Thymus (tissue), 14 donors: ENCODE measurements at places on chromosomes 13 and 19. TPM values are rescaled to one million over a fixed set of nuclear protein-coding genes. Genes with fewer than 3 reads are reported as not detected.

DNA sequence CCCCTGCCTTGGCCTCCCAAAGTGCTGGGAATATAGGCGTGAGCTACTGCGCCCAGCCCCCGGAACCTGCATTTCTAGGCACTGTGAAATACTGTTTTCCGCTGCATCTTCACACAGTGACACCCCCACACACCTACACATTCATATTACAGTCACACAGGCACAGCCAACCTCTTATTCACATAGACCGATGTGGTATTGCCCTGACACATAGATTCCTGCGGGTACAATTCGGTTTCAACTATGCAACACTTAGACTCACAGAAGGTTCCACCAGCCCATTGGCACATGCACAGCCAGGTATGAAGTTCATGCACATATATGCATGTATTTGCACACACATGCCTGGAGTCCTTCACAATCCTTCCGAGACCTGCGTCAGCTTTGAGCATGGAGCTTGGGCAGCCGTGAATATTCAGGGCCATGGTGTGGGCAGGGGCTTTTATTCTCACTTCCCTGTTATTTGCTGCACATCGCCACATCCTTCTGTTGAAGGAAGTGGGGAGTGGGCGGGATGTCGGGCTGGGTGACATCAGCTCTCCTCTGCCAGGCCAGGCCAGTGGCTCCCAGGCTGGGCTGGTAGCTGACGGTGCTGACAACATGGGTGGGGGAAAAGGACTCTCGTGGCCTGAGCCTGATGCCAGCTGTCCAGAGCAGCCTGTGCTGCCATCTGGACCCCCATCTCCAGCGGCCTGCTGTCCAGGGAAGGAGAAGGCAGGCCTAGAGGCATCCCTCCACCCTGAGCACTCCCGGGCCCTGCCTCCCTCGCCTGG, 5.4 kb upstream of the CDC37 start:
- peaks cover 75% of the 10 kb centered on the region for H3K4me1 ChIP-seq
- DNase-seq = peak; percentile 50
- H3K36me3 ChIP-seq = no peaks in the 10 kb centered on the region
- H3K4me3 ChIP-seq = no peak overlapping the region

DNA sequence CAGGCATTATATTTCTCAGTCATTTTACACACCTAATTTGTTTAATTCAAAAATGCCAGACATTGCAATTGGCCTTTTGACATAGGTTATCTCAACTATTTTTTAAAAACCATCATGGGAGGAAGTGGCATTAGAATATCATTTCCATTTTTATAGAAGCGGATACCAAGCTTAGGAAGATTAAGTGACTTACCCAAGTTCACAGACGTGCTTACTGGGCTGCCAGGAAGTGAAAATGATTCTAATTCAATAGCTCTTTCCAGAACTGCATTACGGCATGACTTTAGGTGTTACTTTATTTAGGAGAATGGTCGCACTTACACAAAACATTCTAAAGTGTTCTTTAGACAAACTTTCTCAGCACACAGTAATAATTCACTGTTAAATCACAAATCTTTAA, 231.9 kb downstream of the KLF12 start:
- no peak overlapping the region for H3K27ac ChIP-seq
- no peak for DNase-seq
- H3K27me3 ChIP-seq = no peaks in the 10 kb centered on the region
- H3K4me1 ChIP-seq = no peaks in the 10 kb centered on the region
- no peaks in the 10 kb centered on the region for H3K36me3 ChIP-seq
- no peak overlapping the region for H3K4me3 ChIP-seq

GRCh38 chr19:17830567-17831418, 9.5 kb upstream of the INSL3 start:
- peaks cover 49% of the 10 kb centered on the region for H3K36me3 ChIP-seq
- no peak overlapping the region for H3K4me3 ChIP-seq
- H3K4me1 ChIP-seq = no peaks in the 10 kb centered on the region
- no peak for DNase-seq
- no peaks in the 10 kb centered on the region for H3K27me3 ChIP-seq

Gene SRRM5
- 0.05 TPM for total RNA-seq

Gene NMRK2
- total RNA-seq = 0.14 TPM

DNA sequence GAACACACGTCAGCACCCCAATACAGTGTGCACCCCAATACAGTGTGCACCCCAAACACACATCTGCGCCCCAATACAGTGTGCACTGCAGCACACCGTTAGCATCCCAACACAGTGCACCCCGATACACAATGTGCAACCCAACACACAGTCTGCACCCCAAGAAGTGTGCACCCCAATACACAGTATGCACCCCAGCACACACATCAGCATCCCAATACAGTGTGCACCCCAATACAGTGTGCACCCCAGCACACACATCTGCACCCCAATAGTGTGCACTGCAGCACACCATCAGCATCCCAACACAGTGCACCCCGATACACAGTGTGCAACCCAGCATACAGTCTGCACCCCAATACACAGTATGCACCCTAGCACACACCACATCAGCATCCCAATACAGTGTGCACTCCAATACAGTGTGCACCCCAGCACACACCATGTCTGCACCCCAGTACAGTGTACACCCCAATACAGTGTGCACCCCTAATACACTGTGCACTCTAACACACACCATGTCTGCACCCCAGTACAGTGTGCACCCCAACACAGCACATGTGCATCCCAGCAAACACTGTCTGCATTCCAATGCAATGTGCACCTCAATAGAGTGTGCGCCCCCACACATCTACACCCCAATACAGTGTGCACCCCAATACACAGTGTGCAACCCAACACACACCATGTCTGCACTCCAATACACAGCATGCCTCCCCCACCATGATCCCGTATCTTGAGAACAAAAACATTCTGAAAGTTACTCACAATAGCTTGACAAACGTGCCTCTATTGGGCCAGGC, 855 bp upstream of the CARS2 start:
- peak overlapping the region; percentile 92 for H3K4me3 ChIP-seq
- no peak for DNase-seq
- no peaks in the 10 kb centered on the region for H3K27me3 ChIP-seq

- H3K36me3 ChIP-seq = peaks cover 50% of the 10 kb centered on the region
- H3K4me3 ChIP-seq = no peak overlapping the region
- H3K4me1 ChIP-seq = peaks cover 9% of the 10 kb centered on the region
- DNase-seq = no peak
Observed at GRCh38 chr19:35895911-35896642, 4.3 kb downstream of the NFKBID start.

Gene ENOX1
- total RNA-seq = 4.0 TPM

Gene ZNF610
- 3.4 TPM for total RNA-seq

DNA sequence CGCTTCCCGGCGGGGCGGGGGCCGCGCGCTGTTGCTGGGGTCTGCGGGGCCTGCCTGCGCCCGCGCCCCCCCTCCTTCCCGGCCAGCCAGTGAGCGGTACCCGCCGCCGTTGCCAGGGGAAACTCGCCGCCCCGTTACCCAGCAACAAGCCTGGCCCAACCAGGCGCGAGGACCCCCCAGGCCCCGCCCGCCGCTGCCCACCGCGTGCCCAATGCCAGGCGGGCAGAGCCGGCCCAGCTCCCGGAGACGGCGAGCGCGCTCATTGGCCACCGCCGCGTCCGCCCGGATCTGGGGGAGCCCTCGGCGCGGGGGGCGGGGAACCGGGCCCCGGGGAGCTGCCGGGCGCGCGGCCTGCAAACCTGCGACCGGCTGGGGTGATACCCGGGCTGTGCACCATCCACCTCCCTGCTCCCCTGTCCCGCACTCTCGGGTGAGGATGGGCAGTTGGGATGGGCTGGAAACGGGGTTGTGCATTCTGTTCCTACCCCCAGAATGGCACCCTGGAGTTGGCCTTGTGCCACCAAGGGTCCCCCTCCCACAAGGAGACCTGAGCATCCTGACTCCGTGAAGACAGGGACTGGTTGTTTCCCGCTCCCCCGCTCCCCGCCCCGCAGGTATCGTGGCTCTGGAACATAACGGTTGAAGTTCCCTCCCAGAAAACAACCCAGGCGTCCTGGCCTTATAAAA, 8.8 kb upstream of the BBC3 start:
- H3K4me3 ChIP-seq = peak overlapping the region; percentile 40
- DNase-seq = no peak
- peaks cover 88% of the 10 kb centered on the region for H3K27me3 ChIP-seq
- no peaks in the 10 kb centered on the region for H3K36me3 ChIP-seq
- no peak overlapping the region for H3K27ac ChIP-seq

Gene AMER2
- under 0.01 TPM for total RNA-seq

Gene KCNJ14
- total RNA-seq = 0.19 TPM

Gene MBD3L2
- total RNA-seq = 0.09 TPM

Gene PTGIR
- 3.4 TPM for total RNA-seq

DNA sequence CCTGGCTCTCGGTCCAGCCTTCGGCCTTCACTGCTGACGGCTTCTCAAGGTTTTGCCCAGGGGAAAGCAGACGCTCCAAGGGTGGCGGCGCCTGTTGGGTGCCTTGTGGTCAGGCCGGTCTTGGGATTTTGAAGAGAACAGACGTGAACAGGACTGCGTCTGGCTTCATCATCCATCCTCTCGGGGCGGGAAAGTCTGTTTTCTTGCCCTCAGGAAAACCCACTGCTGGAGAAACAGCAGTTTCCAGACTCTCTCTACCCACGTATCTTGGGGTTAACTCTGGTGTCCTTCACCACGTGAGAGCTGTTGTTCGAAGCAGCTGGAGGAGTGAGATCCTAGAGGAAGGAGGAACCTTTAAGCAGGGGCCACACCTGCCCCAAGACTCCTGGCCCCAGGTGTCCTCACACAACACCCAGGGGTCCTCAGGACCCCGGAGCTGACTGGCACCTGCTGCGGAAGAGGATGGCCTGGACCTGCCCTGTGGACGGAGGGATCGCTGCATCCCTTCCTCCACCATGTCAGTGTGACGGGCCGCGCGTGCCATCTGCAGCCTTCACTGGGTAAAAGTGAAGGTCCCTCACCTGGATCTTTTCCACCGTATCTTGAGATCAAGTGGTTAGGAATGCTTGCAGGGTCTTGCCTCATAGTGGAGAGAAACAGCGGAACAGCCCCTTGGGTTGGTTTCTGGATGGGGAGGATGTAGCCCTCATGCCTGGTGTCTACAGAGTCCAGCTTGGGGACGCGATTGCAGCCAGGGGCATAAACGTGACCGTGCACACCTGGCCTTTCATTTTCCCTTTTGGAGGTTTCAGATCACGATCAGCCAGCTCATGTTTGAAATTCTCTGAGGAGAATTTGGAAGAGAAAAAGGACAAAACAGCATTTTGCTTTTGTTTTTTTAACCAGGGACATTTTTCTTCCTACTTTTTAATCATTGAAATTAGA, 69.5 kb upstream of the MCF2L start:
- peaks cover 15% of the 10 kb centered on the region for H3K27me3 ChIP-seq
- peaks cover 14% of the 10 kb centered on the region for H3K4me1 ChIP-seq
- no peak for DNase-seq
- no peak overlapping the region for H3K4me3 ChIP-seq
- peak overlapping the region; percentile 17 for H3K27ac ChIP-seq

Gene GTPBP3
- 8.9 TPM for total RNA-seq

DNA sequence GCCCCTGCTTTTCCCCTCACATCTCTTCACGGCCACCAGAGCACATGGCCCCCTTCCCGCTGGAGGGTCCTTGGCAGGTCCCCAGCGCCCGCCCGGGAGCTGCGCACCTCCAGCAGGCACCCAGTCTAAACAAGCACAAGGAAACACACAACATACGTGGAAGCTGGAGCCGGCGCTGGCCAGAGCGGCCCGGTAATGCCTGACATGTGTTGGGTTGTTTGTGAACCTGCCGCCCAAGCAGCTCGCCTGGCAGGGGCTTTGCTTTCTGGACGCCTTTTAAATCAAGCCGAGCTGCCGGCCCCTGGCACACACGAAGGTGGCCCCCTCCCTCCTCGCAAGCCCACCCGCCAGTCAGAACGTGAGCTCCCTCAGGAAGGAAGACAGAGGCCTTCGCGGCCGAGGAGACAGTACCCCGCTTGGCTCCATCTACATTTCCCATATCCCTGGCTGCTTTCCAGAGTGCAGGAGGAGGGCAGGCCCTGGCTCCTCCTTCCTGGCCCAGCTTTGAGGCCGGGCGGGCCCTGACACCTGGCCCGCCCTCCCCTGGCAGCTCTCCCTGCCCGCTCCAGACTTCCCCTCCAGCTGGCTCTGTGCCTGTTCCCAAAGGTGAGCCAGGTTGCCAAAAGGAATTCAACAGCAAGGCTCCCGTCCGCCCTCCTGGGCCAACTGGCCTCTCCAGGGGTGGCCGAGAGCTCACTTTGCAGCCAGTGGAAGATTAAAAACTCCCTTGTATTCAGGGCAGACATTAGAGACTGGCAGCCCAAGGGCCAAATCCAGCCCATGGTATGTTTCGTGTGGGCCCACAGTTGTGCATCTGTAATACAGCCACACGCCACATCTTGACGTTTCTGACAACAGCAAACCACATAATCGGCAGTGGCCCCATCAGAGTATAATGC, 28.7 kb downstream of the COMP start:
- H3K27ac ChIP-seq = no peak overlapping the region
- no peaks in the 10 kb centered on the region for H3K36me3 ChIP-seq
- peaks cover 22% of the 10 kb centered on the region for H3K4me1 ChIP-seq
- peak; percentile 21 for DNase-seq

Gene TEX29
- total RNA-seq = 0.80 TPM

Gene AKAP8L
- 64.1 TPM for total RNA-seq

- H3K27ac ChIP-seq = no peak overlapping the region
- no peak overlapping the region for H3K4me3 ChIP-seq
- H3K4me1 ChIP-seq = no peaks in the 10 kb centered on the region
- no peaks in the 10 kb centered on the region for H3K36me3 ChIP-seq
- peaks cover 55% of the 10 kb centered on the region for H3K27me3 ChIP-seq
- no peak for DNase-seq
Observed at GRCh38 chr19:55546822-55547614, 1.7 kb upstream of the SBK3 start.

GRCh38 chr19:49912965-49913685, 15.9 kb upstream of the ATF5 start:
- no peak overlapping the region for H3K27ac ChIP-seq
- no peak for DNase-seq
- H3K27me3 ChIP-seq = no peaks in the 10 kb centered on the region
- peaks cover 81% of the 10 kb centered on the region for H3K36me3 ChIP-seq
- no peak overlapping the region for H3K4me3 ChIP-seq
- peaks cover 15% of the 10 kb centered on the region for H3K4me1 ChIP-seq

Gene NLRP12
- total RNA-seq = 0.24 TPM
